Activated T-cell treated with anti-CD3 and anti-CD28 coated beads for 1 hour (primary cell): ENCODE measurements at places on chromosomes 13 and 19.

GRCh38 chr13:32737111-32737571, 150.9 kb downstream of the PDS5B start:
- DNase-seq, result no peak

DNA sequence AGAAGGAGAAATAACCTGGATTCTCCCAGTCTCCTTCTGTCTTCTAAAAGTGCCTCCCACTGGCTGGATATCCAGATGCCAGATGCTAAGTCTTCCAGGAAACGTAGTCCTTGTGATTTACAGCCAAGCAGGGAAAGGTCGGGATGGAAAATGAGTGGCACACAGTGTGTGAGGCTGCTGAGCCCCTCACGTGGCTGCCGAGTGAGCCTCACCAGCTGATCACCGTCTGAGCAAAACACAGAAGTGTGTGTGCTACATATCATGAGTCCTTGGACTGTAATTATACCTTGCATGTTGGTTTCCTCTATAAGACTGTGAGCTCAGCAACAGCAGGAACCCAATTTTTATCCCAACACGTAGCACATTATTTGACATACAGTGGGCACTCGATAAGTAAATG, 15.1 kb downstream of the LHFPL6 start:
- no peak for DNase-seq

DNA sequence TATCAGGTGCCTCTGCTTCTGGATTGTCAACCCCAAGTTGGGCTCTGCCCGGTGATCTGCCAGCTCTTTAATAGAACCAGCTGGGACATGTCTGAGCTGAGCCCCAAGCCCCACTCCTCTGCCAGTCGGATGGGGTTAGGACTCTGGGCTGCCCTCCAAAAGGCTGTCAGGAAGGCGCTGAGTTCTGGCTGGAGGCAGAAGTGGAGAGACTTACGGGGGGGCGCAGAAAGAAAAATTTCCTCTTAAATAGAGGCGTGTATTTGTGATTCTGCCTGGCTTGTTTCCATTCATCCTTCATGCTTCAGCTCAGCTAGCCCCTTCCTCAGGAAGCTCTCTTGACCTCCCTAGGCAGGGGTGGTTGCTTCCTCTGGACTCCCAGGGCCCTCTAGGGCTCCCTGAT, 985 bp upstream of the KCNK6 start:
- DNase-seq, result no peak

DNA sequence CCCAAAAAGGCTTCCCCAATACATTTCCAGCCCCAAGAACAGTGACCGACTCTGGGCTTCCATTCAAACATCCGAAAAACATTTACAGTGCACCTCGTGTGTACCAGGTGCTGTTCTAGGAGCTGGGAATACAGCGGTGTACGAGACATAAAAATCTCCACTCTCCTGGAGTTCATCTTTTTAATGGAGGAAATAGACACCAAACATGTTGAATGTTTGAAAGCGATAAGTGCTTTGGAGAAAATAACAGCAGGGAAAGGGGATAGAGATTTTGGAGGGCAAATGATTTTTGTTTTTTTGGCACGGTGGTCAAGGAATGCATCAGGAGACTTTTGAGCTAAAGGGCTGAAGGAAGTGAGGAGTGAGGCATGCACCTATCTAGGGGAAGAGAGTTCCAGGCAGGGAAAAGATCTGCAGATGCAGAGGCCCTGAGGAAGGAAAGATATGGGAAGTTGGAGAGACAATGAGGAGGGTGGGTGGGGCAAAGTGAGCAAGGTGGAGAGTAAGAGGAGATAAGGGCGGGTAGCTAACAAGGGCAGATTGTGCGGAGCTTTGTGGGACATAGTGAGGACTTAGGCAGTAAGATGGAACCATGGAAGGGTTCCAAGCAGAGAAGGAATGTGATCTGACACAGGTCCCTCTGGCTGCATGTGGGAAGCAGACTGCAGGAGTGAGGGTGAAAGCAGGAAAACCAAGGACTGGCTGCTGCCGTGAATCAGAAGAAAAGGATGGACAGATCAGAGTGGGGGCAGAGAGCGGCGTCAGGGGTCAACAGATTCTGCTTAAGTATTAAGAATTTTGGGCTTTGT, 703 bp upstream of the FBL start:
- no peak for DNase-seq

DNA sequence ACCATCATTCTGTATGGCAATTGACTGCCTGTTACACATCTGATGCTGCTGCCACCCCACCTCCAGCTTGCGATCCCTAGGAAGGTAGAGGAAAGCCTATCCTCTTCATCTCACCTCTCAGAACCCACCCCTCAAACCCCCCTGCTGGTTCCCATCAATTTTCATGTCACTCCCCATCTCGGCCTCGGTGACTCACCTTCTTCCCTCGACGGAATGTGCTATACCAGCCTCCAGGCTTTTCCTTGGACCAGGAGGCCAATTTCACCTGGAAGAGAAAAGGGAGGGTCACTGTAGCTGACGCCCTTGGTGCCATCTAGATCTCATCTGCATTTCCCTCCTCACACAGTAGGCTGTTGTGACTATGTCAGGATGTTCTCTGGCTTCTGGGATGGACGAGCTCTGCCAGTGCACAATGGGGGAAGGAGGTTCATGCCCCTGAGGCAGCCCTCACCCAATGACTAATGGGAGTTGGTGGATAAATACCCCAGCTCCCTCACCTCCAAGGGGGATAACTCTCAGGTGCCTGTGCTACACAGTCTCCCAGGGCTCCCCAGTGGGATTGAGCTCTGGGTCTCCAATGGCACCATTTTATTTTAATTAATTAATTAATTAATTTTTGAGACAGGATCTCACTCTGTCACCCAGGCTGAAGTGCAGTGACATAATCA, 26.4 kb upstream of the OLFM2 start:
- DNase-seq, result no peak

DNA sequence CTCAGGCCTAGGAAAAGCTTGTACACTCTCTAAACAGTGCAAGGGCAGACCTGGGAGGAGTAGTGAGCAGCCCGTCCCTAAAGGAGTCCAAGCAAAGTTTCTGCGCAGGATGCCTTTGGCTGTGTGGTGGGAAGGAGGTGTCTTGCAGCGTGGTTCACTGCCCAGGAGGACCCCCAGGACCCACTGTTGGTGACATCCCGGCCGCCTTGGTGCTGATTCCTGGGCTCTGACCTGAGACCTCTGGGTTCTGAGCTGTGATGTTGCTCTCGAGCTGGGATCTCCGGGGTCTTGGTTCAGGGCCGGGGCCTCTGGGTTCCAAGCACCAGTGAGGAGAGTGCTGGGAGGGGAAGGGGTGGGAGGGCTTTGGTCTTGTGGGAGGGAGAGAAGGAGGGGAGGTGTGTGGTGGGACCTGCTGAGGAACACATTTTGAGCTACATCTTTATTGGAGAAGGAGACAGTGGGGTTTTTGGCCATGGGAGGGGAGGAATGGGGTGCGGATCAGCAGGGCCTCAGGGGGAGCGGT, 4.1 kb downstream of the PGLYRP1 start:
- no peak for DNase-seq

GRCh38 chr19:35330475-35330874, 1.5 kb downstream of the CD22 start:
- no peak for DNase-seq

DNA sequence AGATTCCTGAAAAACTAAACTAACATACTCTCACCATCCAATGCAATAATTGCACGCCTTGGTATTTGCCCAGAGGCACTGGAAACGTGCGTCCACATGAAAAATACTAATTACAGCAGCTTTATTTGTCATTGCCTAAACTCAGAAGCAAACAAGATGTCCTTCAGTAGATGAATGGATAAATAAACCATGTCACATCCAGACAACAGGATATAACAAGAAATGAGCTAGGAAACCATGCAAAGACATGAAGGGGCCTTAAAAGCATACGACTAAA, 25.0 kb downstream of the ELL start:
- DNase-seq, result no peak

DNA sequence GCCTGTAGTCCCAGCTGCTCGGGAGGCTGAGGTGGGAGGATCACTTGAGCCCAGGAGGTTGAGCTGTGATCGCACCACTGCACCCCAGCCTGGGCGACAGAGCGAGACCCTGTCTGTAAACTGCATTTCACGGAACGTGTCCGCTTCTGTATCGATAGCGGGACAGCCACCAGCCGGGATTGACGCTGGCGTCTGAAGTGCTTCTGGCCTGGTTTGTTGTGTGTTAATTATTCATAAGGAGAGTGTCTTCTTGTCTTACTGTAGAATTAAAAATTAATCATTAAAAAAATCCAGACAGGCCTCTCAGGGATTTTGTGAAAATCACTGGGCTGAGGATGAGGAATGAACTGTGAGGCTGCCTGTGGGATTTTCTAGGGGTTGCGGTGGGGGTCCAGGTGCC, 16.2 kb upstream of the MISP start:
- no peak for DNase-seq

- DNase-seq, result no peak
These were observed 1314.9 kb downstream of the PCDH9 start for GRCh38 chr13:65915195-65915594.

DNA sequence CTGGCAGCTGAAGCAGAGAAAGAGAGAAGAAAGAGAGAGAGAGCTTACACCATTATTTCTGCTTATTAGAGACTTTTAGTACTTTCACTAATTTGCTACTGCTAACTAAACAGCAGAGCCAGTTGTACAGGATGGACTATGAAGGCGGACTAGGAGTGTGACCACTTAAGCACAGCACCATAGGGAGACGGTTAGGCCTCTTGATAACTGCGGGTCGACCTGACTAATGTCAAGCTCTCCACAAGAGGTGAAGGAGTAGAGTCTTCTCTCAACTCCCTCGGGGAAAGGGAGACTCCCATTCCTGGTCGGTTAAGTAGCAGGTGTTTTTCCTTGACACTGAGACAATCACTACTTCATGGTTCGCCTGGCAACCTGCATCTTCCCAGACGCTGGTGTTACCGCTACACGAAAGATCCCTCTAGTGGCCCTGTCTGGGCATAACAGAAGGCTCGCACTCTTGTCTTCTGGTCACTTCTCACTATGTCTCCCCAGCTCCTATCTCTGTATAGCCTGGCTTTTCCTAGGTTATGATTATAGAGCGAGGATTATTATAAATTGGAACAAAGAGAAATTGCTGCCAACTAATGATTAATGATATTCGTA, 5.3 kb upstream of the PSG7 start:
- no peak for DNase-seq

DNA sequence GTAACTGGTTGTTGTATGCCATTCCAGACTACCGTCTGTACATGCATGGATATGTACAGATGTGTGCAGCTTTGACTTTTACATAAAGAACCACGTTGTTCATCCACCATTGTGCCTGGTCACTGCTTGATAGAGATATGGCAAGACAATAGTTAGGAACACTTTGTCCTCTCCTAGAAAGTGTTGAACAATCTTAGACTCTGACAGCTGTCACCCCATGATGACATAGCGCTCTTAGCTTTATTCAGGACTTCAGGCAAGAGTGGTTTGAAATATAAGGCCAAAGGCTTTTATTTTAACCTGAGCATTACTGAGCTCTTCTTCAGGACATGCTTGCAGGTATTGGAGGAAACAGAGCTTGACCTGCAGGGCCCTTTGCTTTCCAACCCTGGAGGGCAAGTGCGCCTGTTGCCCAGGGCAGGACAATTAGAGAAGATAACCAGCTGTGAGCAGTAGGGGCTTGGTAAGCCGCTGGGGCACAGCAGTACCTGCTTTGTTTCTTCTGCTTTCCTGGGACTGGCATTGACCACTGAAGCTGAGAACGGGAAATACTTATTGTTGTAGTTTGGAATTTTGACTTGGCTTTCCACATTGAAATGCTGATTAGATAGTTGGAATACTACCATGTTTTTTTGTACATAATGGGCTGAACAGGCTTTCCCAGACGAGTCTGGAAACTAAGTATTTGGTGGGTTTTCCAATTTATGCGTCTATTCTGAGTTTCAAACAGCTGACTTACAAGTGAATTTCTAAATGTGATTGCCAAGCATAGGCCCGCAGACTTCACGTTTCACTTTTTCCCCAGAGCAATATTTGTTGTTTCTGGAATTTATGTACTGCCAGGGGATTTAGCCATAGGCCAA, 51.1 kb downstream of the GARRE1 start:
- DNase-seq, result no peak

DNA sequence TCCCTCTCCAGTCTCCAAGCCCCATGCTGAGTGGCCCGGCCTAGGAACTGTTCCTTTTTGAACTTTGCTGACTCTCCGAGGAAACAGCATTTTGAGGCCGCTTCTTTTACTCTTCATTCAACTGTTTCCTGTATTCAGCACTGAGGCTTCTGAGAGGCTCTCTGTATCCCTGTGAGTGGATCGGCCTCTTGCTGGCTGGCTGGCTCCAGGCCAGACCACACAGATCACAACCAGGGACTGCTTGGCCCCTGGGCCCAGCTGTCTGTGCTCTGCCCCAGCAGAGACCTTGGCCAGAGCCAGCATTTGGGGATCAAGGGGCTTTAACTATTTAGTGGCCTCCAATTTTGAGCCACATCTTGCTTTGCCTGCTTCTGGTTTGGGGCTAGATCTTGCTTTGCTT, 75.6 kb upstream of the KL start:
- no peak for DNase-seq

- no peak for DNase-seq
These were observed 382.7 kb downstream of the LIG4 start for GRCh38 chr13:107832500-107833100.

DNA sequence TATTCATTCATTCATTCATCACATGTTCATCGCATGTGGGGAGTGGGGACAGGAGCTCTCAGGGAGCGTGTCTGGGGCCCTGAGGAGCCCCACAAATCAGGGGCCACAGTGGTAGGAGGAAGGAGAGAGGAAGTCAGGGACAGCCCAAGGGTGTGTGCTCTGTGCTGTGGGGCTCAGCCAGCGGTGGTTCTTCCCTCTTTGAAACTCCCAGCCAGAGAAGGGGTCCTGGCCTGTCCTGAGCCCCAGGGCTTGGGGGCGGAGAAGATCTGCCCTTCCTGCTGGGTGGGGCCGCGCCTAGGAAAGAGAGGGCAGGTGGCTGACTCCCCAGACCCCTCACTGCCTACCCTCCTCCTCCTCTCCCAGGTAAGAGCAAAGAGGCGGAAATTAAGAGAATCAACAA, 14.6 kb downstream of the AP2A1 start:
- DNase-seq, result no peak

GRCh38 chr13:80604098-80604497, 263.2 kb upstream of the SPRY2 start:
- no peak for DNase-seq

GRCh38 chr13:44417446-44417845, 43.8 kb downstream of the SERP2 start:
- DNase-seq, result no peak

DNA sequence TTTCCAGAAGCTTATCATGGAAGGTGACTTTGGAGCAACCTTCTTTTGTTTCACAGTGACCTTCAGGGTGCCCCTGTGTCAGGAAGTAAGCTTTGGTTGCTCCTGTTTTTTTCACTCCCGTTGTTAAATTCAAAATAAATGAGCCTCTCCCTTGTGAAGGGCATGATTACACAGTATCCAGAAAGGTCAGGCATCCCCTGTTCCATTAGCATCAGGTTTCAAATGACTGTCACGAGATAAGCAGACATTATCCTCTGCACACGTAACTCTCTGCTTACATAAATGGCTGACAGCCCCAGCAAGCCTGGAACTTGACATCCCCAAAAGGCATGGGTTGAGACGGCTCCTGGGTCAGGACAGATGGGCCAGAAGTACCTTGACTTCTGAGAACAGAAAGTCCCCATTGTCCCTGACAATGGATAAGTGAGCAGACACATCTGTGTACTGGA, 52.0 kb downstream of the RAB20 start:
- no peak for DNase-seq
